ENCODE measurements at places on chromosomes 1 and 21. TPM values are rescaled to one million over a fixed set of nuclear protein-coding genes. Genes with fewer than 3 reads are reported as not detected.

The RIPPLY3 gene
- not detected for total RNA-seq

DNA sequence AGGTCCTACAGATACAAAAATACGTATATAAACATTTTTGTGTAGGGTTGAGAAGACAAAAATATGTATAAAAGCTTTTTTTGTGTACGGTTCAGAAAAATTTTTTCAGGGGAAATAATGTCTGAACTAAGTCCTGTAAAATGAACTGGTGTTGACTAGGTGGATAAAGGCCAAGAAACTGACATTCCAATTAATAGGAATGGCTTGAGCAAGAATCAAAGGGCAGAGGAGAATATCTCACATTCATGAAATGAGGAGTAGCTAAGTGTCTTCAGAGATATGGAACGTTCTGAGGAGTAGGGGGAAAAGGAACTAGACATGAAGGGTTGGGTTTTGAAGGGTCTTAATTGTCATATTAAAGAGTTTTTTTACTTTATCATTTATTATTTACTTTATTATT lies 231.2 kb downstream of the DENND1B start:
- no peak for DNase-seq
- no peaks in the 10 kb centered on the region for H3K4me1 ChIP-seq
- no peak overlapping the region for H3K27ac ChIP-seq
- H3K36me3 ChIP-seq = peaks cover 4% of the 10 kb centered on the region
- H3K27me3 ChIP-seq = no peaks in the 10 kb centered on the region

DNA sequence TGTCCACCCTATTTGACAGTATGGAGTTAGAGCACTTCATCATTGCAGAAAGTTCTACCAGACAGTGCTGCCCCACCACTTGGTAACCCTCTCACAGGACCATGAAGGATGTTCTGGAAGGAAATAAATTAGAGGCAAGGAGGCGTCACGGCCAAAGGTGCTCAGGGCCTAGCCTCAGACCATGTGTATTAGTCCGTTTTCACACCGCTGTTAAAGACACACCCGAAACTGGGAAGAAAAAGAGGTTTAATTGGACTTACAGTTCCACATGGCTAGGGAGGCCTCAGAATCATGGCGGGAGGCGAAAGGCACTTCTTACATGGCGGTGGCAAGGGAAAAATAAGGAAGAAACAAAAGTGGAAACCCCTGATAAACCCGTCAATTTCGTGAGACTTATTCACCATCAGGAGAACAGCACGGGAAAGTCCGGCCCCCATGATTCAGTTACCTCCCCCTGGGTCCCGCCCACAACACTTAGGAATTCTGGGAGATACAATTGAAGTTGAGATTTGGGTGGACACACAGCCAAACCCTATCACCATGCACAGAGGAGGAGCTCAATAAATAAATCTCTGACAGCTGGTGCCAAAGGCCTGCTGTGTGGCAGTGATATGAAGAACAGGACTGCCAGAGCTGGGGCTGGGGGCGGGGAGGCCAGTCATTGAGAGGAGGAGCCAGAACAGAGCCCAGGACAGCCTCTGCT lies 75.8 kb downstream of the FHAD1 start:
- no peaks in the 10 kb centered on the region for H3K36me3 ChIP-seq
- no peaks in the 10 kb centered on the region for H3K4me1 ChIP-seq
- no peaks in the 10 kb centered on the region for H3K27me3 ChIP-seq
- H3K4me3 ChIP-seq = no peak overlapping the region

DNA sequence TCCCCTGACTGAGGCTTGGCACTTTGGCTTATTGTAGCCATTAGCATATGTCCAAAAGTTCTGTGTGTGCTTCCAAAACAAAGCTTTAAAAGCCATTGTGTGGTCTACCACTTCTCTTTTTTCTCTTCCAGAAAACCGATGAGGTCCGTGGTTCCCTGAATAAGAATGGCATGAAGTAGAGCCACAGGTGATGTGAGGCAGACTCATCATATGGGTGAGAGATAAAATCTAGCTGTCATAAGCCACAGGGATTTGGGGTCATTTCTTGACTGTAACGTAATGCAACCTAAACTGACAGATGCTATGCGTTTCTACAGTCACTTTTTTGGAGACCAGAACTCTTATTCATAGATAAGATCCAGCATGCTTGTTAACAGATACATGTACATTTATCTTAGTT lies 7.0 kb upstream of the GREM2 start:
- H3K4me3 ChIP-seq = no peak overlapping the region
- H3K36me3 ChIP-seq = no peaks in the 10 kb centered on the region
- no peaks in the 10 kb centered on the region for H3K4me1 ChIP-seq
- no peak overlapping the region for H3K27ac ChIP-seq
- no peak for DNase-seq

DNA sequence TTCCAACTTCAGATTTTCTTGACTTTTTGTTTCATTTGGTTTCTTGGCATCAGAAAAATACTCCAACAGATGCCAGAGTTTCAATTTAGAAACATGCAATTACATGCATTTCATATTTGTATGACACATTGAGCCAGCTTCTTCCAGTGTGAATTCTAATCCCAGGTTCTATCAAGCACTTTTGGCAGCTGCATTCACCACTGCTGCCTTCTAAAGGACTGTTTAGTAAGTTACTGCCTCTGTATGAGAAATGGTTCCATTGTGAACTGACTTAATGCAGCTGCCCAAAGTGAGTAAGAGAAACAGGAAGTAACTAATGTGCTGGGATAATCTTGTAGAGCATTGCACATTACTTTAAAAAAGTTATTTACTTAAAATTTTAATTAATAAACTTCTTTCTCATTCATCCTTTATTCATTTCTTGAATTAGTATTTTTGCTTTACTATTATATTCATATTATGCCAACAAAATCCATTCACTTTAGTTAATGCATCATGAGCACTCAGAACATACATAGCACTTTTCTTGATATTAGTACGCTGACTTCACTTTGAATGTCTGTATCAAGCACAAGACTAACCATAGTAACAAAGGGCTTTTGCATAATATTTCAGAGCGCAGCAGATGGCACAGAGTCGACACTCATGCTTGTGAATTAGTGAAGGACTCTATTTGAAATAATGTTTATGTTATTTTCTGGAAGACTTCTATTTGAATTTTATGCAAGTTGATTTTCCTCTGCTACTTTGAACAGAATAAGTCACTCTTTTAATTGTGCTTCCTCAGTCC lies 9.8 kb downstream of the RGS18 start:
- DNase-seq = no peak
- H3K36me3 ChIP-seq = no peaks in the 10 kb centered on the region
- no peak overlapping the region for H3K4me3 ChIP-seq
- no peaks in the 10 kb centered on the region for H3K27me3 ChIP-seq

DNA sequence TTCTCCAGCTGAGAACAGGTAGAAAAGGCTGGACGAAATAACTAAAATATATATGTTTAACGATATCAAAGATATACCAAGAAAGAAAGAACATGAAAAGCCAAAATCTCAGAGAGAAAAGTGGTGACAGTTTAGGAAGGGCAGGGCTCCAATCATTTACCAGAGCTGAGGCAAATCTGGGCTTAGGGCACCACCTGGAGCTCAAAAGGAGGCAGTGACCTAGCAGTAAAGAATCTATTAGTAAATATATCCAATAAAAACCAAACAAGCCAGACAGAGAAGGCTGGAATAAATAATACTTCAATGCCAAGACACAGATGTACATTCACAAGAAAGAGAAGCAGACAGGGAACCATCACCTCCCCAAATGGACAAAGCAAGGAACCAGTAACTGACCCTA lies 43.5 kb downstream of the CHIA start:
- DNase-seq = peak; percentile 78
- H3K27me3 ChIP-seq = no peaks in the 10 kb centered on the region
- H3K4me1 ChIP-seq = no peaks in the 10 kb centered on the region
- no peak overlapping the region for H3K27ac ChIP-seq
- H3K36me3 ChIP-seq = no peaks in the 10 kb centered on the region

- peaks cover 29% of the 10 kb centered on the region for H3K4me1 ChIP-seq
- H3K36me3 ChIP-seq = no peaks in the 10 kb centered on the region
Observed at GRCh38 chr1:36609241-36610027, 126.7 kb upstream of the CSF3R start.

GRCh38 chr1:84504580-84505492 lies 1.4 kb upstream of the SPATA1 start:
- H3K4me1 ChIP-seq = peaks cover 27% of the 10 kb centered on the region
- H3K27ac ChIP-seq = peak overlapping the region; percentile 76
- H3K4me3 ChIP-seq = peak overlapping the region; percentile 94
- no peaks in the 10 kb centered on the region for H3K36me3 ChIP-seq
- H3K27me3 ChIP-seq = no peaks in the 10 kb centered on the region

- no peaks in the 10 kb centered on the region for H3K27me3 ChIP-seq
- no peak overlapping the region for H3K4me3 ChIP-seq
- H3K27ac ChIP-seq = no peak overlapping the region
- H3K36me3 ChIP-seq = no peaks in the 10 kb centered on the region
Observed at GRCh38 chr1:184408580-184408979, 21.8 kb downstream of the C1orf21 start.

The MED8 gene
- total RNA-seq = 30.1 TPM

GRCh38 chr1:28236656-28237322 lies 865 bp downstream of the ATP5IF1 start:
- H3K36me3 ChIP-seq = no peaks in the 10 kb centered on the region
- no peaks in the 10 kb centered on the region for H3K27me3 ChIP-seq
- H3K4me3 ChIP-seq = peak overlapping the region; percentile 95
- peaks cover 34% of the 10 kb centered on the region for H3K4me1 ChIP-seq

GRCh38 chr21:24224422-24224821 lies 1382.9 kb downstream of the MRPL39 start:
- no peak overlapping the region for H3K27ac ChIP-seq
- no peak for DNase-seq
- no peaks in the 10 kb centered on the region for H3K36me3 ChIP-seq
- no peaks in the 10 kb centered on the region for H3K4me1 ChIP-seq
- H3K4me3 ChIP-seq = no peak overlapping the region
- peaks cover 2% of the 10 kb centered on the region for H3K27me3 ChIP-seq

The PTGFR gene
- total RNA-seq = not detected

The MYBPH gene
- total RNA-seq = not detected

DNA sequence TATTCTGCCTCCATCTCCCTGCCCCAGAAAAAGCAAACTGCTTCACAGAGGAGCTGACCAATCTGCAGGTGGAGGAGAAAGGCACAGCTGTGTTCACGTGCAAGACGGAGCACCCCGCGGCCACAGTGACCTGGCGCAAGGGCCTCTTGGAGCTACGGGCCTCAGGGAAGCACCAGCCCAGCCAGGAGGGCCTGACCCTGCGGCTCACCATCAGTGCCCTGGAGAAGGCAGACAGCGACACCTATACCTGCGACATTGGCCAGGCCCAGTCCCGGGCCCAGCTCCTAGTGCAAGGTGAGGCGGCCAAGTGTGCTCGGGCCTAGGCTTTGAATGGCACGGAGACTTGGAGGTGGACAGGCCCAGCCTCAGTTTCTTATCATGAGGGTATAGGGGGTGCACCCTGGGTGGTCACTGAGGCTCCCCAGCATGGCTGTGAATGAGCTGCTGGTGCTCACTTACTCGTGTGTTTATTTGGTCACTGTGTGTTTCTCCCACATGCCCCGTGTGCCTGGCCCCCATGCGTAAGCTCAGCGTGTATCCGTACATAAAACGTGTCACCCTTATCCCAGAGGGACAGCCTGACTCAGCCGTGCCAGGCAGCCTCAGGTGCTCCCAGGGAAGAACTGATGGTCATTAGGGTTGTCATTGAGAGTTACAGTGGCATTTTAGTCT lies 75.8 kb downstream of the OBSCN start:
- no peaks in the 10 kb centered on the region for H3K36me3 ChIP-seq
- H3K4me3 ChIP-seq = no peak overlapping the region
- no peak overlapping the region for H3K27ac ChIP-seq

The LENEP gene
- not detected for total RNA-seq

DNA sequence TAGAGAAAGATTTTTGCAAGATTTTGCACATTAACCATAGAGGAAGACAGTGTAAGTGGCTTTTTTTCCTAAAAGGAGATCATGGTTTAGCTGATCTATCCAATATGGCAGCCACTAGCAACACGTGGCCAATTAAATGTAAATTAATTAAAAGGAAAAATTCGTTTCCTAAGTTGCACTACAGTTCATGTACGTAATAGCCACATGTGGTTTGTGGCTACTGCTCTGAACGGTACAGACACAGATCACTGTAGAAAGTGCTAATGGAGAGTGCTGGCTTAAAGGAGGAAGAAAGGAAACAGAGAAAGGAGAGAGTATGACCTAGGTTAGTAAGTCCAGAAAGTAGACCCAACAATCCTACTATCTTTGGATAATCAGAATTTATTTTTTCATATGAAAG lies 170.8 kb downstream of the SIPA1L2 start:
- no peak overlapping the region for H3K27ac ChIP-seq
- no peaks in the 10 kb centered on the region for H3K4me1 ChIP-seq
- no peaks in the 10 kb centered on the region for H3K36me3 ChIP-seq
- DNase-seq = no peak
- H3K4me3 ChIP-seq = no peak overlapping the region

DNA sequence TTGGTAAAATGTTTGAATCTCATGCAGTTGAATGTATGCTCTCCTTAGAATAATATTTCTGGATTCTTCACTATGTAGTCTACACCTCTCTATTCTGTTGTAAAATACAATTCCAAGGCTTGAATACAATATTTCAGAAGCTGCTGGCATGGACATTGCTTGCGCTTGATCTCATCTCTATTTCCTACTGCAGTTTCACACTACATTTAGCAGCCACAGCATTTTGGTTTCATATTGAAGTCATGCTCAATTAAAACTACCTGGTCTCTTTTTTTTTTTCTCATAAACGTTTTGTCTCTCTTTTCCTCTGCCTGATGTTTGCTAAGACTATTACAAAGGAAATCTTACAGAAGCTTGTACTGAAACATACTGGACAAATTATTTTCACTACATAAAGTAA lies 631.0 kb upstream of the TMPRSS15 start:
- DNase-seq = no peak
- no peaks in the 10 kb centered on the region for H3K27me3 ChIP-seq
- H3K36me3 ChIP-seq = no peaks in the 10 kb centered on the region

All from naive thymus-derived CD4-positive, alpha-beta T cell (primary cell).